ENCODE measurements at places on chromosomes 1 and 21. TPM values are rescaled to one million over a fixed set of nuclear protein-coding genes. Genes with fewer than 3 reads are reported as not detected.

The ASAP3 gene
- 62.4 TPM for total RNA-seq

The DIPK1A gene
- 29.8 TPM for total RNA-seq

The CLCNKA gene
- total RNA-seq = under 0.01 TPM

The VWA5B1 gene
- not detected for total RNA-seq

The ELAPOR1 gene
- 0.33 TPM for total RNA-seq

The AMY2A gene
- total RNA-seq = not detected

The BLACAT1 gene
- under 0.01 TPM for total RNA-seq

The OR11L1 gene
- total RNA-seq = not detected

The TADA1 gene
- total RNA-seq = 10.6 TPM

The HSD3B1 gene
- not detected for total RNA-seq

The KIRREL1 gene
- 97.7 TPM for total RNA-seq

The C1orf210 gene
- not detected for total RNA-seq

The TMPRSS2 gene
- total RNA-seq = not detected

The ECM1 gene
- 74.4 TPM for total RNA-seq

The HMCN1 gene
- total RNA-seq = 7.4 TPM

The UBXN10 gene
- total RNA-seq = under 0.01 TPM

Measured in smooth muscle cell of trachea (primary cell).